ENCODE measurements at places on chromosomes 16 and 17.

DNA sequence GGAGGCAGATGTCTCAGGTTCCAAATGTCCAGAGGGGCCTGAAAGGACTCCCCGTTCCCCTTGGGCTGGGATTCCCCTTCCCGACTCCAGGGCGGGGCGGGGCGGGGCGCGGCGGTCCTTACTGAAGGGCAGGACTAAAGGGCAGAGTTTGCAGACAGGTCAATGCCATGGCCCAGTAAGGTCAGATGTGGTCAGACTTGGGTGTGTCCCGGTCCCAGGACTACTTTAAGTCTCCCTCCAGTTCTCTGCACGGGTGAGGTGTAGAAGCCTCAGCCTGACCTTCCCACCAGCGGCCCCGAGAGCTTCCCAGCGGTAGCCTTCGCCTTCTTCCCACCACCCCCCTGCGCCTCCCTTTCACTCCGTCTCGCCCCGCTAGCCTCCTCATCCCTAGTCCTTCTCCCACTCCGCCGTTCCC lies 532 bp downstream of the KDM6B start:
- peak; percentile 91 for DNase-seq

- no peak for DNase-seq
These were observed 82.8 kb upstream of the GSE1 start for GRCh38 chr16:85530370-85530739.

GRCh38 chr17:29214215-29215146 lies 32.2 kb upstream of the CRYBA1 start:
- DNase-seq, result peak; percentile 97

DNA sequence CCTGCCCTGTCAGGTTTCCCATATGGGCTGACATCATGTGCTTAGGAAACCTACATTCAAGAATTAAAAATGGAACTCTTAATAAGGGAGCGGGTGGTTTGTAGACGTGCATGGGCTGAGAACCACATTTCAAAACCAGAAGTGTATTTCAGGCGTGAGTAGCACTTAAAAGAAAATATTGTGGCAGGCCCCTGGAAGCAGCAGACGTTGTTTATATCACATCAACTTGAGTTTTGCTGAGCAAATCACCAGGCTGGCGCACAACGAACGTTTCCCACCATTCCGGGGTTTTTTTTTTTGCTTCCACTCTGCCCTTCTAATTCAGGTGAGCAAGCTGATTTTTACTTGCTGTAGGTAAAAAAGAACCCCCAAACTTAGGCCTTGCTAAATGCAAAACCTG lies 220.2 kb downstream of the MRTFB start:
- DNase-seq, result no peak

- no peak for DNase-seq
These were observed 48.1 kb upstream of the ALOX12 start for GRCh38 chr17:6947745-6948144.

- DNase-seq, result no peak
These were observed 36.0 kb downstream of the IL21R start for GRCh38 chr16:27437946-27438345.

- DNase-seq, result peak; percentile 16
These were observed 11.6 kb upstream of the MARCHF10 start for GRCh38 chr17:62819511-62820221.

DNA sequence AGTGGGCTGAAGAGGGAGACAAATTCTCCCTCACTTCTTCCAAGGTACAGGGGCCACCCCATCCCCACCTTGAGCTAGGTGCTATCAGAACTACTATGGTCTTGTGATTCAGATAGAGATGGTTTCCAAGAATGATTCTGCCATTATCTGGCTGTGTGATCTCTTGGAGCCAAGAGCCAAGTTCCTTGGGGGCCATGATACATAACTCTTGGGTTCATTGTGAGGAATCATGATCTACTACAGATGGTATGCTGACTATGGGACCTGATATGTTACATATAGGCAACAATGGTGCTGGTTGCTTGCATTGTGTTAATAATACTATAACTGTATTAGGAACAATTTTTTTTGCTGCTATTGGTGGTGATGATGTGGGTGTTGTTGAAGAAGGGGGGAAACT lies 45.7 kb downstream of the DYNLRB2 start:
- DNase-seq, result no peak

- DNase-seq, result no peak
These were observed 8.8 kb downstream of the GLIS2 start for GRCh38 chr16:4324492-4325252.

GRCh38 chr16:52643006-52643405 lies 96.1 kb upstream of the TOX3 start:
- no peak for DNase-seq

GRCh38 chr17:4607773-4608187 lies 23.5 kb downstream of the SMTNL2 start:
- DNase-seq, result peak; percentile 76

- DNase-seq, result no peak
These were observed 190.3 kb downstream of the RBFOX3 start for GRCh38 chr17:79420318-79421243.

DNA sequence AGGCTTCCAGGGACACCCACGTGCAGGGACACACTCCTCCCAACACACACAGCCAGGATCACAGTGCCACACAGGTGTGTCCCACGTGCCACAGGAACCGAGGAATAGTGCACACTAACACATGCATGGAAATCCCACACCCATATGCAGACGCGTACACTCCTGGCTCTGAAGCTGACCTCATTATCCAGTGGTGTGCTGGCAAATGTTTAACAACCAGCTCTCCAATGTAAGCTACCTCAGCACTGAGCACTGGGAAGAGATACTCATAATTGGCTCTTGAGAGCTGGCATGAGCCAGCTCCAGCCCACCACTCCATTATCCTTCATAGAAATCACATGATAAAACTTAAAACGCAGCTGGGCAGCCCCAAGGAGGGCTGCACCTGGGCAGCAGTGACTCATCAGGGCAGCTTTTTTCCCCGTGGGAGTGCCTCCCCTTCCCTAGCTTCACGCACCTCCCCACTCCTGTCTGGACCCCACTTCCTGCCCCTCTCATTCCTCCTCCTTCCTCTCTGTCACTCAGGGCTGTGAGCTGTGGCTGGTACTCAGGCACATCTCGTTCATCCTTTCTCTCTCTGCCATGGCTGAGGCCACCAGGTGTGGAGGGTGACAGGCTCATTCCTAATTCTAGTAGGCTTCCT lies 14.9 kb upstream of the TBX21 start:
- no peak for DNase-seq

- DNase-seq, result peak; percentile 6
These were observed 589 bp downstream of the XYLT2 start for GRCh38 chr17:50346313-50347116.

GRCh38 chr16:84509032-84509950 lies 4.8 kb upstream of the MEAK7 start:
- DNase-seq, result no peak

- no peak for DNase-seq
These were observed 19.5 kb downstream of the SEC14L1 start for GRCh38 chr17:77160091-77160874.

GRCh38 chr16:3094289-3095027 lies 4.6 kb downstream of the ZSCAN10 start:
- peak; percentile 64 for DNase-seq

- no peak for DNase-seq
These were observed 386.0 kb downstream of the SLC39A11 start for GRCh38 chr17:72706396-72706981.

DNA sequence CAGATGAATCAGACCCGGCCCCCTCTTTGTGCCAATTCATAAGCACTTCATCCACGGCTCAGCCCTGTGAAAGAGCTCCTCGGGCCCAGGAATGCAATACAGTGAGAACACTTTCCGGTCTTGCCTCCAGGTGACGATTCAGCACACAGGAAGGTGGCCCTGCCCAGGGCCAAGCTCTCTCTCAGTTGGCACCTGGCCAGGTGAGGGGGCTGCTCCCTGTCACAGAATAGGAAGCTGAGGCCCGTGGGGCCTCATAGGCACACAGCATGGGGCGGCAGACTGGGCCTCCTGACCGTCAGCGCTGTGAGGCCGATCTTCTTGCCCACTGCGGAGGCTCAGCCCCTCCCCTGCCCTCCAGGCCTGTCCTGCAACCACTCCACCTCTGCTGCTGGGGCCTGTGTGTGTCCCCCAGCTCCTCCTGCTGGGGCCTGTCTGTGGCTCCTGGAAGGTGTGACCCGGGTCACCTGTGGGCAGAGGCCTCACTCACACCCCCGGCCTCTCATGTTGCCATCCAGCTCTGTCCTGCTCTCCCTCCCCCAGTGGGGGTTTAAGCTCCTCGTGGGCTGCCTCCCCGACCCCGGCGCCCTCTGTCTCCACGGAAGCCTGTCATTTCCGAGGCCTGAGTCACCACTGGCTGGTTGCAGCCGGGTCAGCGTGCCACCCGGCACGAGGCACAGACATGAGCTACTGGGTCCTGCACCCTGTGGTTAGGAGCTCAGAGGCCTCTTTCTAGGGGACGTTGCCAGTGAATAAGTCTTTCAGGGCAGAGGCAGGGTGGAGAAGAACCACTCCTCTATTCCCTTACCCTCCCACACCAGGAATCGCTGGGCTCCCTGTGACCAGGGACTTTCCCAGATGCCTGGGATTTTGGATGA lies 114.4 kb downstream of the SEC14L1 start:
- peak; percentile 44 for DNase-seq

DNA sequence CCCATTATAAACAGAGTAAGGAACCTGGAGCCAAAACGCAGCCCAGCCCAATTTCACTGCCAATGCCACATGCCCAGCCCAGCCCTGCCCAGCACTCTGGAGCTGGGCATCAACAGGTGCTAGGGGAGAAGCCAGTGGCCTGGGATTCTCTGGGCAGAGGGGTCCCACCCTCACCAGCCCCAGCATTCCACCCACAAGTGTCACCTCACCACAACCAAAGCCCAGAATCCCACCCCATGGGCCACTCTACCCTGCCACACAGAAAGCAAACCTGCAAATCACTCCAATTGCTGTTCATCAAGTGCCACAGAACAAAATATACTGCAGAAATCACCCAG lies 102.5 kb upstream of the CDH5 start:
- no peak for DNase-seq

GRCh38 chr16:79769270-79769927 lies 168.9 kb upstream of the MAF start:
- DNase-seq, result peak; percentile 51

DNA sequence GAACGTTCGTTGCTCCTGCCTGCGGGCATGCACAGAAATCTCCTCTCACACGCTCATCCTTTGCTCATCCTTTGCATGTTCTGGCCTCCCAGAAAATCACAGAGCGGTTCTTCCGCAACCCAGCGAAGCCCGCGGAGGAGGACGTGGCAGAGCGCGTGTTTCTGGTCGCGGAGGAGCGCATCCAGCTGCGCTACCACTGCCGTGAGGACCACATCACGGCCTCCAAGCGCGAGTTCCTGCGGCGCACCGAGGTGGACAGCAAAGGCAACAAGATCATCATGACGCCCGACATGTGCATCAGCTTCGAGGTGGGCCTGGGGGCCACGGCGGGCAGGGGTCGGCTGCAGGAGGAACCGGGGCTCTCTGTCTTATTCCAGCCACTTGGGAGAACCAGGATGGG lies 9.6 kb upstream of the KATNB1 start:
- no peak for DNase-seq

DNA sequence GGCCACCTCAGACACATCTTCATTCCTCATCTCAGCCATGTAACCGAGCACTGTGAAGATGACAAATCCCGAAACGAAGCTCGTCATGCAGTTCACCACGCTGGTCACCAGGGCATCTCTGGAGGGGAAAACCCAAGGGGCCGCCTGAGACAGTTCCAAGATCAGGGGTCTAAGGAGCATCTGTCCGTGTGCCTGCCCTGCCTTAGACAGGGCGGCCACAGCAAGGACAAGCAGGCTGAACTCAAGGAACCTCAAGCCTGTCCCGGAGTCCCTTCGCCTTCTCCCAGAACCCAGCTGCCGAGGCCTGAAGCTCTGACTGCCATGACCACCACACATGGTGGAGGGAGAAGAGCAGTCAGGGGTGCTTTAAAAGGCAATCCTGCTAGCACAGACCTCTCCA lies 22.7 kb downstream of the SLC6A4 start:
- no peak for DNase-seq

GRCh38 chr16:4203748-4204147 lies 38.1 kb downstream of the SRL start:
- no peak for DNase-seq

All from inflammatory macrophage treated with lipopolysaccharide for 4 hours (primary cell).